ENCODE measurements at places on chromosomes 2 and 18. TPM values are rescaled to one million over a fixed set of nuclear protein-coding genes. Genes with fewer than 3 reads are reported as not detected.

DNA sequence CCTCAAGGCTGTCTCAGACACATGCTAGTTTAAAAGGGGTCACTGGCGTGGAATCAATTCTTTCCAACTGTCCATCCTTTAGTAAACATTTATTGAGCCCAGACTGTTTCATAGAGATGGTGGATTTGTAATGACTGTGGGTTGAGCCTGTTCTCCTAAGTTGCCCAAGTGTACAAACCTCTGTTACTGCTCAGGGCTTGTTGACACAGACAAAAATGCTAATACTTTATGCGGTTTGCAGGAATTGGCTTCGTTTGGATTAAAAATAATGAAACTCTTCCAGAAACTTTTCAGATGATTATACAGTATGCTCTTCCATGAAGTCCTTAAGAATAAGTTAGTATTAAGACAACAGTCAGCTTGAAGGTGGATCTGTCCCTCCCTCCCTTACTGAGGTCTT is 83.6 kb upstream of the MGAT5 start:
- H3K36me3 ChIP-seq: no peaks in the 10 kb centered on the region
- peaks cover 19% of the 10 kb centered on the region for H3K4me1 ChIP-seq
- H3K4me3 ChIP-seq: no peak overlapping the region
- peak; percentile 57 for DNase-seq

DNA sequence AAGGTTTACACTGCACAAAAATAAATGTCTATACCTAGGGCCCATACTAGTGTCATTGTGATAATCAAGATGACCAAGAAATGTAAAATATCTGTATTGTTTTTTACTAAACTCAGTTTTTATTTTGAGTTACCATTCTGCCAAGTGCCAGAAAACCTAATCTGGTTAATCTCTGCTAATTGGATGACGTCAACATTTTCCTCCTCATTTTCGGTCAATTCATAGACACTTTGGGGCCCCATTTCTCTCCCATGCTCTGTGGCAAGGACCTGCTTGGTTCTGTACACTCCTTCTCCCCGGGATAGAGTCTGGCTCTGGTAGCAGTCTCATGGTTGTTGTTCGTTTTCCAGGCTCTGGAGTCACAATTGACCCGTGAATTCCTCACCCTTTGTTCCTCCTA is 186.5 kb upstream of the TCF4 start:
- H3K4me3 ChIP-seq: no peak overlapping the region
- H3K27ac ChIP-seq: no peak overlapping the region
- DNase-seq: no peak
- no peaks in the 10 kb centered on the region for H3K36me3 ChIP-seq
- H3K27me3 ChIP-seq: no peaks in the 10 kb centered on the region
- peaks cover 2% of the 10 kb centered on the region for H3K4me1 ChIP-seq

DNA sequence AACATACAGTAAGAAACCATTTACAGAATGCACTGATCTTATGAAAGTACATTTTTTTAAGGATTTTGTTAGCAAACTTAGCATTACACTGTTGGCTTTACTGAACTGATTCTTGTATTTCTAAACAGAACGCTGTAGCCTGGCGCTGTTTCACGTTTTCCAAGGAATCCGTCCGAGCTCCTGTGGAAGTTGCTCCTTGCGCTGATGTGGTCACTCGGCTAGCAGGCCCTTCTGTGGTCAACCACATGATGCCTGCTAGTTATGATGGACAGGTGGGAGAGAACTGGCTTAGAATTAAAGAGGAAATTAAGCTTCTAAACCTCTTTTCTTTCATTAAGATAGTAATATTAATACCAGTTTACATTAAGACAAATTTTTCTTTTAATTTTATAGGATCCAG is 76.8 kb downstream of the CEP192 start:
- no peak overlapping the region for H3K4me3 ChIP-seq
- DNase-seq: no peak
- no peaks in the 10 kb centered on the region for H3K27me3 ChIP-seq

GRCh38 chr2:69701100-69701945 is 40.6 kb upstream of the ANXA4 start:
- H3K4me1 ChIP-seq: no peaks in the 10 kb centered on the region
- H3K36me3 ChIP-seq: no peaks in the 10 kb centered on the region
- H3K4me3 ChIP-seq: no peak overlapping the region
- no peak for DNase-seq

DNA sequence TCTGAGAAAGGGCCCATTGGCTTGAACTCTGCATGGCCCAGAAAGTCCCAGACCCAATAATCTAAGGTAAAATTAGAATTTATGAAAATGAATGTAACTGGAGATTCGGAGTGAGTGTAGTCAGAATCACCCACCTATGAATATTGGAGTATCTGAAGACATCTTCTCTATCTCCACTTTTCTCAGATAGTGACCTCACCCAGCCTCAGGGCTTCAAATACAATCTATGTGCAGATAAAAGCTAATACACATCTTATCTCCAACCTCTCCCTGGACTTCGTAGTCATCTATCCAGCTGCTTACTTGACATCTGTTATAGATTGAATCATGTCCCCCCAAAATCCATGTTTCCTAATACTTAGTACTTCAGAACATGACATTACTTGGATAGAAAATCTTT is 263.2 kb downstream of the RAD51AP2 start:
- no peaks in the 10 kb centered on the region for H3K27me3 ChIP-seq
- no peak overlapping the region for H3K27ac ChIP-seq

- H3K27ac ChIP-seq: no peak overlapping the region
- H3K27me3 ChIP-seq: no peaks in the 10 kb centered on the region
- H3K4me1 ChIP-seq: no peaks in the 10 kb centered on the region
- no peak overlapping the region for H3K4me3 ChIP-seq
- H3K36me3 ChIP-seq: no peaks in the 10 kb centered on the region
These were observed 243.8 kb downstream of the DLGAP1 start for GRCh38 chr18:4211111-4211837.

DNA sequence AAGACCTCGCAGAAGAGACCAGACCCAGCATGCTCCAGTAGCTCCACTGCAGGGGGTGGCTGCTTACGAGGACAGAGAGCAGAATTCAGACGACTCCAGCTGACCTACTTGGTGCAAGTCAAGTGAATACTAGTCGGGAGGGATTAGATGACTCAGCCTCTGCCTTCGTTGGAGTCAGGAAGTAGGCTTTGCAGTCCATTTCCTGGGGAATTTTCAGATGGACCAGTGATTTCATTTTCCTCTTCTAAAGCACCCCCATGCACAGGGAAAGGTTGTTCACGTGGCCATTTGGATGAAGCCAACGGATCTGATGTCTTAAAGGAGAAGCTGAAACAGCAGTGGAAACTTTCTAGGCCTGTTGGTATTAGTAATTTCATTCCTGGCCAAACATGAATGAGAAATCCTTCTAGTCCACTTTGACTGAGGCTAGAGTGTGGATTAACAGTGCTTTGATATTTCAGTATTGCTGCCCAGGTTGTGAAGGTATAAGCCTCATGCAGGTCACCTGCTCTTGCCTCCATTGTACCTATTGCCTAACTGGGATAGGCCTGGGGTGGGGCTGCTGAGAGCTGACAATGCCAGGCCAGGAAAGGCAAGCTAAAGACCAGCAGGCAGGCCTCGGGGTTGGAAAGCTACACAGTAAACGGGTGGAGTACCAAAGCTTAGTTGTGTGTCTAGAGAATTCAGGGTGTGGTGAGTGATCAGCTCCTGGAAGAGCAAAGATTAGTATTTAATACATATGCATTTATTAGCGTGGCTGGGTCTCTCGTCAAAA is 117.6 kb upstream of the FOSL2 start:
- no peak overlapping the region for H3K27ac ChIP-seq
- H3K4me1 ChIP-seq: peaks cover 3% of the 10 kb centered on the region
- DNase-seq: peak; percentile 71
- no peaks in the 10 kb centered on the region for H3K27me3 ChIP-seq

DNA sequence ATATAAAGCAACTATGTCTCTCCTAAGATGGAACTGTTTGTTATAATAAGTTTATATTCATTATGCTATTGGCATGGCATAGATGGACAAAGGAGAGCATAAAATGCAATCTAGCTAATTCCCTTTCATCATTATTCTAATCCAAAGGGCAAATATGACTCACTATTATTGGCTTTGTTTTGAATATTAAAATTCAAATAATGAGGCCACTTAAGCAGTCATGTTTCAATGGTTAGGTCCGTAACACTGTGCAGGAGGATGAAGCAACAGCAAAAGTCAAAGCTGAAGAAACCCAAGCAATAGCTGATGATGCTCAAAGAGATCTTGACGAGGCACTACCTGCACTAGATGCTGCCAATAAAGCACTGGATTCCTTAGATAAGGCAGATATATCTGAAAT is 177.1 kb downstream of the TRABD2A start:
- H3K4me3 ChIP-seq: no peak overlapping the region
- H3K36me3 ChIP-seq: no peaks in the 10 kb centered on the region
- no peaks in the 10 kb centered on the region for H3K27me3 ChIP-seq
- no peak overlapping the region for H3K27ac ChIP-seq
- H3K4me1 ChIP-seq: no peaks in the 10 kb centered on the region

DNA sequence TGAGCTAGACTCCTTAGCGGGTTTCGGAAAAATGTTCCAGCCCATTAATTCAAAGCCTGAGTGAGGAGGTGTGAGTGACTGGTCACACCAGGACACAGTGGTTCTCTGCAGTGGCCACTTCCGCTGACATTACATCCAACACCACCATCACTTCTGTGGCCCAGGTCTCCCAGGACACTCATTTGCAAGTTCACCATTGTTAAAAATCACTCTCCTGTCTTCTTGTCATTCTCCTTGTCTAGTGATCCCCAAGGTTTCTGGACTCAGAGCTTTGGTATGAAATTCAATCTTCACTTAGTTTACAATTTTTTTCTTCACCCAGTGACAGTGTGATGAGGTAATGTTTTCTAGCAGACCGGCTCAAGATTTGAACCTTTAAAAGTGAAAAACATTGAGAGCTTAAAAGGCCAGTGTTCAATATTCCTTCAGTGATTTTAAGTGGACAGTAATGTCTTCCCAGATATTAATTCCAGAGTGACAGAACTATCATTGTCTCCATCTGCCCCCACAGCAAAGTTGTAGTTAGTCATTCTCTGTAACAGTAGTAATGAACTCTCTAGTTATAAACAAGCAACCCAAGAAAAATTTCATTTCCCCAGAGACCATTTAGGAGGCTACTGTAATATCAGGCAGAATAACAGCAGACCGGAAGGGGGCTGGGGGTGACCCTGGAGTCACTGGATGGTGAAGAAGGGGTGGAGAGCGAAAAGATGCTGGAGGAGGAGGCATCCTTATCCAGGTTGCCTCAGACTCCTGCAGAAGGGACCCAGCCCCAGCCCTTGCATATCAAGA is 164.9 kb downstream of the GFPT1 start:
- H3K4me3 ChIP-seq: no peak overlapping the region
- DNase-seq: no peak
- H3K27me3 ChIP-seq: no peaks in the 10 kb centered on the region
- peaks cover 48% of the 10 kb centered on the region for H3K4me1 ChIP-seq
- peaks cover 5% of the 10 kb centered on the region for H3K36me3 ChIP-seq

DNA sequence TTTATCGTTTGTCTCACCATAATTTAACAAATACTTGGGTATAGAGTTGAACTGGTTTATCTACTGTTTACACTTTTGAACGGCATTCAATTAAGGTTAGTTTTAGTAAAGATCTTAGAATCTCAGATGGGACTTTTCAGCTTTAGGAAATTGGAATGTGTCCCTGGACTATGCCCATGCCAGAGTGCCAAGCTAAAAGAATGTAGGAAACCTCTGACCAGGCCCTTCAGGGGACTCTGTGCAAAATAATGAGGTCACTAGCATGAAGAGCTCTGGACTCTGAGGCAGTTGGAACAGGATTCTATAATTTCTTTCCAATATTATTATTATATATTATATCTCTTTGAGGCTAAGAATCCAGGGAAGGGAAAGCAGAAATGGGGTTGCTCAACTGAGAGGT is 13.5 kb downstream of the DIS3L2 start:
- H3K36me3 ChIP-seq: no peaks in the 10 kb centered on the region
- no peak overlapping the region for H3K27ac ChIP-seq
- no peak overlapping the region for H3K4me3 ChIP-seq
- H3K27me3 ChIP-seq: no peaks in the 10 kb centered on the region
- no peak for DNase-seq

DNA sequence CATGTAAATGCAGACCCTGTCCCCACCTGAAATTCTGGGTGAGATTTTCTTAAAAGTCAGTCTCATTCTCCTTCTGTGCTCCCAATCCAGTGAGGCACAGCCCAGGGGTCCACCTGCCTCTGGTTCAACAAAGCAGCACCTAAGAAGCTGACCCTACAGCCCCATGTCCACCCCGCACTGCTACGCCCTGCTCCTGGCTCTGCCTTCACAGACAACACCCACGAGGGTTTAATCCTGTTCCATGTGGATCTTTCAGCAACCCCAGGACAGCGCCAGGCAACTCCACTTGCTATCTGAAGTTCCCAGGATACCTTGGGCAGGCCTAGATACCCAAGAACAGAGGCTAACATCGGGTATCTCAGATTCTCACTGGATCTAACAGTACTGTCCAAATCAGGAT is 44.9 kb downstream of the HDLBP start:
- peaks cover 24% of the 10 kb centered on the region for H3K4me1 ChIP-seq
- no peaks in the 10 kb centered on the region for H3K27me3 ChIP-seq
- no peak overlapping the region for H3K4me3 ChIP-seq
- peaks cover 24% of the 10 kb centered on the region for H3K36me3 ChIP-seq

- no peak overlapping the region for H3K4me3 ChIP-seq
- peaks cover 10% of the 10 kb centered on the region for H3K4me1 ChIP-seq
- no peaks in the 10 kb centered on the region for H3K27me3 ChIP-seq
- peak overlapping the region; percentile 65 for H3K27ac ChIP-seq
These were observed 338.3 kb downstream of the GULP1 start for GRCh38 chr2:188629753-188630527.

Gene FOXD4L1
- total RNA-seq: 0.13 TPM

Gene ACVR1
- total RNA-seq: 16.1 TPM

Gene WDR35
- 8.2 TPM for total RNA-seq

All from muscle of leg (tissue), 16 donors.